ENCODE measurements at places on chromosomes 4 and X. TPM values are rescaled to one million over a fixed set of nuclear protein-coding genes. Genes with fewer than 3 reads are reported as not detected.

- DNase-seq, result no peak
- H3K4me1 ChIP-seq, result no peaks in the 10 kb centered on the region
- H3K27me3 ChIP-seq, result no peaks in the 10 kb centered on the region
- no peak overlapping the region for H3K4me3 ChIP-seq
- H3K27ac ChIP-seq, result no peak overlapping the region
- no peaks in the 10 kb centered on the region for H3K36me3 ChIP-seq
These were observed 73.6 kb upstream of the TLL1 start for GRCh38 chr4:165799384-165799815.

- H3K27me3 ChIP-seq, result no peaks in the 10 kb centered on the region
- no peak for DNase-seq
- no peak overlapping the region for H3K4me3 ChIP-seq
- no peak overlapping the region for H3K27ac ChIP-seq
- peaks cover 1% of the 10 kb centered on the region for H3K36me3 ChIP-seq
These were observed 9.1 kb upstream of the ATRX start for GRCh38 chrX:77795124-77795523.

GRCh38 chr4:142324572-142324971 is 521.5 kb downstream of the INPP4B start:
- H3K27ac ChIP-seq, result peak overlapping the region; percentile 47
- H3K27me3 ChIP-seq, result no peaks in the 10 kb centered on the region
- no peak for DNase-seq
- H3K4me3 ChIP-seq, result no peak overlapping the region
- H3K36me3 ChIP-seq, result peaks cover 64% of the 10 kb centered on the region

DNA sequence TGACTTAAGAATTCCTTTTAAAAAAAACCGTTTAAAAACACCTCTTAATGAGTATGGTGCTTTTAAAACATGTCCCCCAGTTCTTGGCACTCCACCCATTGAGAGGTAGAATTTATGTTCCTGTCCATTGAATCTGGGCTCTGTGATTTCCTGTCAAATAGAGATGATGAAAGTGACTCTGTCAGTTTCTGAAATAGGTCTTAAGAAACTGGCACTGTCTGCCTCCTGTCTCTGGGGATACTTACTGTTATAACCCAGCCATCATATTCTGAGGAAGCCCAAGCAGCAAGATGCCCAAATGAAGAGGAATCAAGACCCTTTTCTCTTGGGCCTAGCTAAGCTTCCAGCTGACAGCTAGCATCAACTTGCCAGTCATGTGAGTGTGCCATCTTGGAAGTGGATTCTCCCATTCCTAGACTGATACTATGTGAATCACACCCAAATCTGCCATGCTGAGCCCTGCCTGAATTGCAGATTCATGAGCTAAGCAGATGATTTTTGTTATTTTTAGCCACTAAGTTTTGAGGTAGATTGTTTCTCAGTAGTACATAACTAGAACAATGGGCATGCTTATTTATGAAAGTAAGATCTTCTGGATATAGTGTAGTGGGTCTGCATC is 22.8 kb downstream of the C4orf54 start:
- H3K4me1 ChIP-seq, result peaks cover 7% of the 10 kb centered on the region
- no peak overlapping the region for H3K27ac ChIP-seq
- peaks cover 16% of the 10 kb centered on the region for H3K27me3 ChIP-seq
- no peak overlapping the region for H3K4me3 ChIP-seq
- DNase-seq, result no peak
- H3K36me3 ChIP-seq, result no peaks in the 10 kb centered on the region

GRIA3 gene
- total RNA-seq, result not detected

TMPRSS11B gene
- not detected for total RNA-seq

SUPT20HL1 gene
- total RNA-seq, result not detected

CSAG3 gene
- 0.62 TPM for total RNA-seq

Measured in activated CD4-positive, alpha-beta T cell treated with anti-CD3 and anti-CD28 coated beads, Interleukin-2, amount 10 ng/mL, durations not matched to agents 7 days and 5 days (primary cell).